Posterior vena cava (tissue), 2 donors: ENCODE measurements at places on chromosomes 13 and 19. TPM values are rescaled to one million over a fixed set of nuclear protein-coding genes. Genes with fewer than 3 reads are reported as not detected.

ZFR2 gene
- not detected for total RNA-seq

ZNF534 gene
- not detected for total RNA-seq

CYP4F8 gene
- not detected for total RNA-seq

CGB7 gene
- total RNA-seq, result not detected

SELENOV gene
- not detected for total RNA-seq

TRAPPC5 gene
- total RNA-seq, result 71.9 TPM

RPL18A gene
- 1,284 TPM for total RNA-seq

KLK15 gene
- total RNA-seq, result not detected

CPB2 gene
- total RNA-seq, result not detected

KCNN4 gene
- 5.8 TPM for total RNA-seq

TNNI3 gene
- not detected for total RNA-seq
